NK-92 treated with Interleukin-12 subunit alpha and Interleukin-12 subunit beta, amount 100 ng/mL, for 24 hours (cell line): ENCODE measurements at places on chromosomes 5 and 9.

DNA sequence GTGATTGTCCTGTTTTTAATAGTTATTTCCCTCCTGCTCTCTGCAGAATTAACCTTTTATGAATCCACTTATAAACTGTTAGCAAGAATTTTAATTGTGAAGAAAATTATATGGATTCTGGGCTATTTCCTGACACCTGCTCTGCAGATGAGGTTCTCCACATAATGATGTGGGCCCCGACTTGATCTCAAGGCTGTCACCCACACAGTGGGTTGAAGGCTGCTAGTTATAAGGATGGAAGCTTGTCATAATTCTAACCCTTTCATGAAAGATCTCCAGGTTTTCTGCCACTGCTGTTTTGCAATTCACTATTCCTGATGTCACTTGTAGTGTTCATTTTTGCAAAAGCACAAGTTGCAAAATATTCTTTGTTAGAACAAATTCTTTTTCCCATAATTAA, 69.1 kb upstream of the MAN2A1 start:
- DNase-seq = no peak

- no peak for DNase-seq
Measured at GRCh38 chr5:137575847-137576246, 76.7 kb upstream of the SPOCK1 start.

GRCh38 chr5:151721087-151721646, 34.5 kb upstream of the SPARC start:
- no peak for DNase-seq

GRCh38 chr5:58800356-58800755, 217.5 kb downstream of the RAB3C start:
- no peak for DNase-seq

- DNase-seq = no peak
Measured at GRCh38 chr5:179301376-179301775, 43.9 kb downstream of the ADAMTS2 start.

- DNase-seq = no peak
Measured at GRCh38 chr5:35811108-35811741, 45.5 kb upstream of the IL7R start.

DNA sequence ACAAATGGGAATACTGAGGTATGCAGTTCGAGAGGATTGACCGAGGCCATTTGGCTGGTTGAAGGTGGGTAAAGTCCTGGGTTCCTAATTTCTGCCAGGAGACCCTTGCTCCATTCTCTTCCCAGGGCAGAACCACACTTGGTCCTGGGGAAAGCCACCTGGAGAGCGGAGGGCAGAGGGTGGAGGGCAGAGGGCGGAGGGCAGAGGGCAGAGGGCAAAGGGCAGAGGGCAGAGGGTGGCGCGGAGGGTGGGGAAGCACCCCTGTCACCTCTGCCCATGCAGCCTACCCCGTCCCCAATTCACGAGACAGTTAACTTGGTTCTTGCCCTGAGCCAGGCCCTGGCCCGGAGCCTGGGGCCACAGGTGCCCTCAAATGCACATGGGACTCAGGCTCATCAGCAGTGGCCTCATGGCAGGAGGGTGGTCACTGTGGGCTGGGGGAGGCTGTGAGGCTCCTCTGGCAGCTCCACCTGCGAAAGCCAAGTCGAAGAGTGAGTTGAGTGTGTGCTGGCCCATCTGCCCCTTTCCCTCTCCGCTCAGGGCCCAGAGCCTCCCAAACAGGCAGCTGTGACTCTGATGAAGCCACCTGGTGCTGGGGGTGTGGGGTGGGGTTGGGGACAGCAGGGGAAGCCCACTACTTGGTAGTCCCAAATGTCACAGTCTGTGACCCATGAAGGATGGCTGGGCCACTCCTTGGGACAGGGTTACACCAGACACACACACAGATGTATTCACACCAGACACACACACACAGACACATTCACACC, 28.0 kb upstream of the FCN1 start:
- no peak for DNase-seq
